ENCODE measurements at places on chromosomes 6 and 20.

DNA sequence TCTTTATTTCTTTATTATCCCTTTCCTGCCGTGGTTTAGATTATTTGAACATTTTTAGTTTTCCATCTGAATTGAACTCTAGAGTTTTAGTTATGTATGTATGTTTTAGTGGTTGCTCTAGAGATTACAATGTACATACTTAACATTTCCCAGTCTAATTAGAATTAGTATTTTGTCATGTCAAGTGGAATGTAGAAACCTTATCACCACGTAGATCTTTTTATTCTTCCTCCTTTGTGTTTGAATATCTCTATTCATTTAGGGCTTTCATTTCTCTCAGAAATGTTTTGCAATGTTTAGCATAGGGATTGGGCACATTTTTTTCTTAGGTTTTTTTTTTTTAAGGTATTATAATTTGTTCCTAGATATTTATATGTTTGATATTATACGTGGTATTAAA is 73.1 kb upstream of the EZR start:
- DNase-seq, result no peak

- DNase-seq, result no peak
These were observed 38.7 kb downstream of the DOK5 start for GRCh38 chr20:54514028-54514607.

DNA sequence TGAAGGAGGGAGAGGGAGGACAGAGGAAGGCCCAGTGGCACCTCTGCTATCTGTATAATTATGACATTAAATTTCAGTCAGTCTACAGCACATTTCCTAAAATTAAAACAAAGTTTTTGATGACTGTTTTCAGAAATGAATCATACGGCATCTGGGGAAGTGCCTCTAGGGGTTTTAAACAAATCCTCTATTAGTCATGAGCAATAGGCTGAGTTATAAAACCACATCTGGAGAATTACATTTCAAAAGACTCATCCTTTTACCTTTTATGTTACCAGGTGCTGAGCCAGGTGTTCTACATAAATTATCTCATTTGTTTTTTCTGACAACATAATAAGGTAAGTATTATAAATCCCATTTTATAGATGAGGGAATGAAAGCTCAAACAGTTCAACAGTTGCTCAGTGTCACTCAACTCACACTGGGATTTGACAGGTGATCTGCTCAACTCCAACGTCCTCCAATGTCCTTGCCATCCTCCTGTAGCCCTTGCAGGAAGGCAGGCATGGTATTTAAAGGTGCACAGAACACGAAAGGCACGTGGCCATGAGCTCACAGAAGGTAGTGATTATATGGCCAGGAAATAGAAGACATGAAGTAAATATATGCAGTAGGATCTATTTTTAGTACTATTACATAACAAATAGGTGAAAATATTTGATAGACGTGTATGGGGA is 184.2 kb upstream of the MAN1A1 start:
- DNase-seq, result no peak

GRCh38 chr20:42346189-42347170 is 728.3 kb upstream of the CHD6 start:
- DNase-seq, result no peak

- DNase-seq, result no peak
These were observed 135.7 kb downstream of the ATXN1 start for GRCh38 chr6:16625291-16626265.

GRCh38 chr6:83055366-83055964 is 10.2 kb downstream of the UBE3D start:
- DNase-seq, result peak; percentile 30

GRCh38 chr6:40500227-40500626 is 86.9 kb downstream of the LRFN2 start:
- DNase-seq, result no peak

- no peak for DNase-seq
These were observed 1261.9 kb upstream of the CITED2 start for GRCh38 chr6:140636271-140636907.

- DNase-seq, result no peak
These were observed 152.3 kb upstream of the NEDD9 start for GRCh38 chr6:11384531-11385309.

DNA sequence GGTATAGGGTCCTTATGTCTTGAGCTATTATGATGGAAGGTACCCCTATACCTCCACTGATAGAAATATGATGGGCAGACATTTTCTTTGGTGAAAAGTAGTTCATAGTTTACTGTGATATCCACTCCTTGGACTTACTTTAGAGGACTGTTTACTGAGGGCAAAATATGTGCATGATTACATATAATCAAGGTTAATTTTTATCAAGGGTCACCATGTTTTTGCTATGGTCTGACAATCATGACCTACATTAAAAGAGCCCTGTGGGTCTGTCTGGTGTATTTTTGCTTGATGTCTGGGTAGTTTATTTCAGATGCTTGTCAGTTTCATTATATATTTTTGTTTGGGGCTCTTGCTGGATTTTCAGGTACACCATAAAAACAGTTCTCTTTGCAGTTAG is 40.1 kb downstream of the CDKAL1 start:
- no peak for DNase-seq

- DNase-seq, result no peak
These were observed 21.6 kb upstream of the FBXO30 start for GRCh38 chr6:145836170-145836569.

GRCh38 chr6:12083763-12084162 is 71.7 kb downstream of the HIVEP1 start:
- no peak for DNase-seq

DNA sequence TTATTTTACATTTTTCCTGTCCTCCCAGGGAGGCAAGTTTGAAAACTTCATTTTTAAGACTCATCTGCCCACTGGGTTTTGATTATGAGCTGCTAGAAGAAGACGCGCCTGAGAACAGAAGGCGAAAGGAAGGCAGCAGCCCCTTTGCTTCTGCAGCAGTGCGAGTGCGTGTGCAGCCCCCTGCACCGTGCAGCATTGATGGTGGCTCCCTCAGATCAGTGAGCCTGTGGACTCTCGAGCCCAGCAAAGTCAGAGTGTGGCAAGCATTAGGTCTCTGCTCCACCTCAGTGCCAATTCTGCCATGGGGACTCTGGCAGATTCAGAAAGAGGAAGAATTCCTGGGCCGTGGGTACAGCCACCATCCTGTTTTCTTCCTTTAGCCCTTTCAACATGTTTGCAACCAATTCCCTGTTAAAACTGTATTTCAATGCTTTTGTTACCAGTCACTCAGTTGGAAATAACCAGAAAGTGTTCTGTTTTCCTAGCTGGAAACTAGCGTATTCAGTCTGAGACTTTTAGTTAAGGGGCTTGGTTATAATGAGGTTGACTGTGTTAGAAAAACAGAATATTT is 134.8 kb upstream of the OGFRL1 start:
- no peak for DNase-seq

- DNase-seq, result no peak
These were observed 12.4 kb downstream of the GRM1 start for GRCh38 chr6:146041282-146041681.

DNA sequence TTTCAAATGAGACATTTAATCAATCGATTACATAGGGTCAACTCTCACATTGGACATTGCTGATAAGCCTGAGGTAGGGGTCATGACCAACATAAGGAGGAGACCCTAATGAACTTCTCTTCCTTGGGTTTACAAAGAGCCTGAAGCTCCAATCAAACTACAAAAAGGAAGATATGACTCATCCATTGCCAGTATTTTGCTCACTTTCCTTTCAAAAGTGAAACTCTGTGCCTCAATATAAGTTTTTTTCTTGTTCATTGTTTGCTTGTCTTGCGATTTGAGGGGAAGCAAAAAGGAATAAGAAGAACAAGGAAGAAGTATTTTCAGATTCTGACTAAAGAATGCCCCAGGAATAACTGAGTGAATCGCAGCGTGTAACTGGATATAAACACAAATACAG is 38.8 kb upstream of the KHDRBS2 start:
- no peak for DNase-seq

- no peak for DNase-seq
These were observed 11.5 kb upstream of the CDKN1A start for GRCh38 chr6:36666826-36667591.

- no peak for DNase-seq
These were observed 206.1 kb upstream of the PRDM1 start for GRCh38 chr6:105880030-105880492.

- no peak for DNase-seq
These were observed 127.6 kb upstream of the SYNDIG1 start for GRCh38 chr20:24341781-24342180.

DNA sequence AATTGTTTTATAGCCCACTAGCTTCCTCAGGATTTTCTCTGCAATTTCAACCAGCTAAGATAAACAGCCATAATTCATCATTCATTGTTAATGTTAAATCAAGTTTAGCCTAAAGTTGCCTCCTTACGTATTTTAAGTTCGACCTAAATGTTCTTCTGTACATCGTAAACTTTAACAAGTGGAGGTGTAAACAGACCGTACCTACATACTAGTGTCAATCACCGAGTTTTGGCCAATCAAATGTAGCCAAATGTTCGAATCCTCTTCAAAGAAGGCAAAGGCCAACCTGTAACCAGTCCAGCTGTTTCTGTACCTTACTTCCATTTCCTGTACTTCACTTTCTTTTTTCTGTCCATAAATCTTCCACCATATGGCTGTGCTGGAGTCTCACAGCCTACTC is 13.5 kb downstream of the MBOAT1 start:
- no peak for DNase-seq

- DNase-seq, result no peak
These were observed 224.0 kb upstream of the PLN start for GRCh38 chr6:118324116-118324515.

DNA sequence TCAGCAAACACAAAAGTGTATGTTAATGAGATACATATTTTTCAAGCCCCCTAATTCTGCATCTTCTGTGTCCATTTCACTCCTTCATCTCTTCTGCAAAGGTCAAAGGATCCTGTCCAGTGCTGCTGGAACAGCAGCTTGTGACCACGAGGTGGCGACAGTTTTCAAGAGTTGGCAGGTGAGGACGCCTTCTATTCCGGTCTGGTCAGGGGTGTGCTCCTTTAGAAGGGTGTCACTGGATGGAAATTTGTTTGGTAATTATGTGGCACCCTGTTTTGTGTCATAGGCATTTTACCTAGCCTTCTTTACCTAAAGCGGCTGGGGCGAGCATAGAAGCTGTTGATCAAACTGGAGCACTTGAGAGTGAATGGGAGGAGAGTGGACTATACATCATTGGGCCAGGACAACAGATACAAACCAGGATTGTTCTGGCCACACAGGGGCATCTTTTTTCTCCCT is 32.9 kb upstream of the ERVFRD-1 start:
- peak; percentile 65 for DNase-seq

- DNase-seq, result no peak
These were observed 12.4 kb downstream of the GABBR1 start for GRCh38 chr6:29620630-29621029.

DNA sequence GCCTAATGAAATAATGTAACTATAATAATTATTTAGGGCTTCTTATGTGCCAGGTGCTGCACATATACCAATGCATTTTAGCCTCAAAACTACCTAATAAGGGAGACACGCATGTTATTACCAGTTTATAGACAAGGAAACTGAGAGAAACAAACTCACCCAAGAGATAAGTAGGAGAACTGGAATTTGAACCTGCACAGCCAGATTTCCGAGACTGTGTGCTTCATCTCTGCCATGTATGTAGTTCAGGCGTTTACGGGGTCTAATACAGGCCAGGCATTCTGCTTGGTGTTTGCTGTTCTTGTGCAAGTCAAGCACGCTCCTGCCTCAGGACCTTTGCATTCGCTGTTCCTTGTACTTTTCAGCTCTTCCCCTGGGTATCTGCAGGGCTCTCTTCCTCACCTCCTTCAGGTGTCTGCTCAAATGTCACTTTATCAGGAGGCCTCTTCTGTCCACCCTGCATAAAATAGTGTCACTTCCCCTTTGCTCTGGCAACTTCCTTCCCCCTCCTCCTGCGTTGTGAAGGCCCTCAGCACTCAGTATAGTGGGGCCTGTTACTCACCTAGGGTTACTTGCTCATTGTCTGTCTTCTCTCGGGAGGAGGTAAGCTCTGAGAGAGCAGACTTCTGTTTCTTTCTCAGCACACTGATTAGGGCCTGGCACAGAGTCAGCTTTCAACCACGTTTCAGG is 6.1 kb upstream of the NSFL1C start:
- DNase-seq, result no peak

DNA sequence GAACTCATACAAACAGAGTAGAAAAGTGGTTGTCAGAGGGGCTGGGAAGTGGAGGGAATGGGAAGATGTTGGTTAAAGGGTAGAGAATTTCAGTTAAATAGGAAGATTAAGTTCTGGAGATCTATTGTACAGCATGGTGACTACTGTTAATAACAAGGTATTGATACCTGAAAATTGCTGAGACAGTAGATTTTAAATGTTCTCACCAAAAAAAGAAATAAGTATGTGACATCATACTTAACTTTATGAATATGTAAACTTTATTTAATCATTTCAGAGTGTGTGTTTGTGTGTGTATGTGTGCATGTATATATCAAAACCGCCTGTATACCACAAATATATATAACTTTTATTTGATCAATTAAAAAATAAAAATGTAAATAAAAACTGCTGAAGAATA is 896.4 kb downstream of the TFAP2A start:
- no peak for DNase-seq

DNA sequence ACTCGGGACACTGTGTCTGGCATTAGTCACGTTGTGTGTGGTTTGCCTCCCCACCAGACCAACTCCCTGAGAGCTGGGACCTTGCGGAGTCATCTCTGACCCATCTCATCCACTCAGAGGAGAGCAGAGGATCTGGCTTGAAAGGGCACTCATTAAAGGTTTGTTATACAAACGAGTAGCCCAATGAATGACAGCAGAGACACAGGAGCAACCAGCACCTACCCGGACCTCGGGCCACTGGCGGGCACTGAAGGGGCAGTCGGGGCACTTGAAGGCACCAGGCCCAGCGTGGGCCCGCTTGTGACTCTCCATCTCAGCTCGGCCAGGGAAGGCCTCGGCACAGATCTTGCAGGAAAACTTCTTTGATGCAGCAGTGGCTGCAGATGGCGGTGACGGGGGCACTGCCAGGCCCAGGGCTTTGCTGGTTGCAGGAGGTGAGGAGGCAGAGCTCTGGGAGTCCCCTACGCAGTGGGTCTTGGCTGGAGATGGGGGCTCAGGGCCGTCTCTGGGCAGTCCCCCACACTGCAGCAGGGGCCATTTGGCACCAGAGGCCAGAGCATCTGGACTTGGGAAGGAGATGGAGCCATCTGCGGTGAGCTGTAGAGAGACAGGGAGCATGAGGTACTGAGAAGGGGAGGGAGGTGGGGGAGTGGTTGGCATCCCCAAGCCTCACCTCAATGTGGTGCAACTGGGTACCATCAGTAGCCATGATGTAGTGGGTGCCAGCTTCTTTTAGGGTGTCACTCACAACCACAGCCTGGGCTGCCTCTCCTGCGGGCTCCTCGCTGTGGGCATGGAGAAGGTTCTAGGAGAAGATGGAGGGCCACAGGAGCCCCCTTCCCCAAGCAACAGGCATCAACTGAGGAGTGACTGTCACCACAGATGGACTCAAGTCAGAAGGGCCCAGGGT is 17.7 kb downstream of the PCIF1 start:
- no peak for DNase-seq

DNA sequence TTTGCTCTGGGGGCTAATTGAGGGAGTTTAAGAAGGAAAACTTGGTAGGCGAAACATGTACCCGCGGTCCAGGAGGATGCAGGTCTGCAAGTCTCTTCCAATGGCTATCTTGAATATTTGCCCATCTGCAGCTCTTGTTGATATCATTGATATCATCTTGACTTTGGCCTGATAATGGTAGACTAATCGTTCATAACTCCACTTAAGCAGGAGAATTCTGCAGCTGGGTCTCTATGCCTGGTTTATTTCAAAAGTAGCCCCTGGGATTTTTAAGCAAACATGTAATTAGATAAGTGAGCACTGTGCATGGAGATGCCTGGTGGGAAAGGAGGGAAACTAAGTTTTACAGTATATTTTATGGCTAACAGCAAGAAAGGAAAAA is 52.7 kb downstream of the ADGB start:
- no peak for DNase-seq
